ELR (cell line): ENCODE measurements at places on chromosomes 12 and 14.

GRCh38 chr12:110289044-110289710, 8.1 kb downstream of the ATP2A2 start:
- DNase-seq, result no peak

DNA sequence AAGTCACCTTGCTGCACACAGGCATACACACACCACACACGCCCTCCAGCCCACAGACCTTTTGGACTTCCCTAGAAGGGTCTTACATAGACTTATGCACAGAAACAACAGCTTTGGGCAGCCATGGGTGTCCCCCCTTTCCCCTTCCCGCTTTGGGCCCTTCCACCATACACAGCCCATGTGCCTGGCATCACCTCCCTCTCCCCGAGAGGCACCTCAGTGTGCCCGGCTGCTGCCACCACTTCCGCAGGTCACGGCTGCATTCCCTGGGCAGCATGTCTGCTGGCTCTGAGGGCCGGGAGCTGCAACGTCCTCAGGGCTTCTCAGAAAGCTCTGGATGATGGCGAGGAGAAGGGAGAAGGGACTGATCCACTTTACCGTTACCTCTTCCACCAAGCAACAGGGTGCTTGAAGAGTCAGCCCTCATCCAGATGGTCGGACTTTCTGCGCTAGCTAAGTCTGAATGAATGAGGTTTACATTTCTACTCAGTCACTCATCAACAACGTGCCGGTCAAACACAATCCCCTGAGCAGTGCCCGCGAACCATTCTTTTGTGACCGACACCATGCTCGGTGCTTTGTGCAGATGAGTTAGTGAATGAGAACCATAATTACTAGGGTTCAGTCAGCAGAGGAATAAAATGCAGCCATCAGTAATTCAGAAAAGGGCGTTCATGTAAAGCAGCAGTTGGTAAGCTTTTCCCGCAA, 72.2 kb upstream of the BCL11B start:
- no peak for DNase-seq

DNA sequence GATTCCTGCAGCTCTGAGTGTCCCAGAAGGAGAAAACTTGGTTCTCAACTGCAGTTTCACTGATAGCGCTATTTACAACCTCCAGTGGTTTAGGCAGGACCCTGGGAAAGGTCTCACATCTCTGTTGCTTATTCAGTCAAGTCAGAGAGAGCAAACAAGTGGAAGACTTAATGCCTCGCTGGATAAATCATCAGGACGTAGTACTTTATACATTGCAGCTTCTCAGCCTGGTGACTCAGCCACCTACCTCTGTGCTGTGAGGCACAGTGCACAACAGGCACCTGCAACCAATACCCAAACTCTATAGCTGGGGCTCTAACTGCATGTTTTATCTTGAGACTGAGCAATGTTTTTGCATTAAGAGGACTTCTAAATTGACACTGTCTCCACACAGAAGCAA, 379.2 kb upstream of the OR4E1 start:
- DNase-seq, result no peak

- no peak for DNase-seq
These were observed 28.8 kb downstream of the FERMT2 start for GRCh38 chr14:52922059-52922458.

DNA sequence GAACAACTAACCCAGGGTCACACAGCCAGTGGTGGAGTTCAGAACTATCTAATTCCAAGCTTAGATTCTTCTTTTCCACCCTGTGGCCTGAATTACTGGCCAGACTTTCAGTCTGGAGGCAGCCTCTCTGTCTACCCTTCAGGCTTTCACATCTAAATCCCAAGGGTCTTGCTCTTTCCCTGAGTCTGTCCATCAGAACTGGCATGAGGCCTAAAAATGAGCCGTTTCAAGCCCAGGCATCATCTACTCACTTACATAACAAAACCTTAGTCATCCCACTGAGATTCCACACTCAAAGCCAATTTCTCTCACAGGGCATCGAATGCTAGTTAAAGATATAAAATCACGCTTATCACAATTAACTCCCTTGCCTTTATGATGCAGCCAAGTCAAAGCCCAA, 1.3 kb upstream of the PTGDR start:
- no peak for DNase-seq

GRCh38 chr14:55904086-55904485, 214.1 kb upstream of the PELI2 start:
- DNase-seq, result no peak

DNA sequence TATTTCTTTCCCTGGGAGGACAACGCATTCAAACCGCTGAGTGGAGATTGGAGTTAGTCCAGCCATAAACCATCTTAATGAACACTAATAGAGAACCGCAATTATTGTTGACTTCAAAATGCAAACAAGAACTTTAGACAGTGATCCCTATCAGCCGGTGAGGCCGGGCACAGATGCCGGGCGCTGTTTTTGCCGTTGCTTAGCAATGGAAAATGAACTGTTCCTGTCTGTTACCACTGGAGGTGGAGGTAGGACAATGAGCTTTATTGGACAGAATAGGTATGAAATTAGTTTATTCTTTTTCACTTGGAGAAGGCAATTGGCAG, 216.8 kb downstream of the TTC8 start:
- no peak for DNase-seq

DNA sequence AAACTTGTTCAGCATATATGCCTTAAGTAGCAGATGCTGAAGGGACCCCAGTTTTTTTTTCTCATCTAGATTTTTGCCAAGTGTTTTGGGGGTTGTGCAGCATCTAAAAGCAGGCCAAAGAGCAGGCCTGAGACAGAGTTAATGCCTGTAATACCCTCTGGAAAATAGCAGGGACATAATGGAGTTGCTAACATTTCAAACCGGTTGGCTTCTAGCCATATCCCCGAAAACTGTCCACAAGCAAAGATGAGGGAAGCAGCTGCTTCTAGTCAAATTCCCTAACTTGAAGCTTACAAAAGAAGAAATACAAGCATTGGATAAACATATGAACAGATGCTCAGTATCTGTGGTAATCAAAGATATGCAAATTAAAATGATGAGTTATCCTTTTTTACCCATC, 52.1 kb upstream of the AEBP2 start:
- no peak for DNase-seq

- DNase-seq, result peak; percentile 62
These were observed 32.0 kb downstream of the DCP1B start for GRCh38 chr12:1972260-1972659.

DNA sequence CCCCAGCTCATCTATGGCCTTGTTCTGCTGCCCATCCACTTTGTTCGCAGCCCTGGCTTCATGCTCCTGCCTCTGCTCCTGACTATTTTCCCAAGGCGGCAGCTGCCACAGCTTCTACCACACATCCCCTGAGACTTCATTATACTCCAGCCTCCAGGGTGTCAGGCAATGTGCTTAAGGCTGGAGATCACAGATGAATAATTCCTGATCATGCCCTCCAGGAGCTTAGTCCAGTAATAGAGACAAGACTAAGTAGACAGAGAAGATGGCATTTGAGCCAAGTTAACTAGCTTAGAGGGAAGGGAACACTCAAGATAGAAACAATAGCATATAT, 7.1 kb downstream of the TAPBPL start:
- no peak for DNase-seq

DNA sequence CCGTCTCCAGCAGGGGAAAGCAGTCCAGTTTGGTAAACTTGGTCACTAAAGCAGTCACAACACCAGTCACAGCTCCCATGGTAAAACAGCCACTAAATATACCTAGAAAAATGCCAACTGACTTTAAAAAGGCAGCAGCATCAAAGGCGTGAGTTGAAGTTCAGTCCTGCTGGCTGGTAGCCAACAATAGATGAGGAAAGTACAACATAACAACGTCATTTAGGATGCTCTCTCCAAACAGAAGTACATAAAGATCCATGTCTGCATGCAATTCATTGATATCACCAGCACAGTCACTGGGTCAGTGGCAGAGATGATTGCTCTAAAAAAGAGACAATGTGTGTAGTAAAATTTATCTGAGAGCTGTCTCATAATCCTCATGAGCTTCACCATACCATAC, 59.3 kb upstream of the TMPO start:
- DNase-seq, result no peak

GRCh38 chr14:74636424-74637177, 24.6 kb upstream of the LTBP2 start:
- no peak for DNase-seq

GRCh38 chr12:80364056-80364455, 80.0 kb upstream of the PTPRQ start:
- DNase-seq, result no peak

DNA sequence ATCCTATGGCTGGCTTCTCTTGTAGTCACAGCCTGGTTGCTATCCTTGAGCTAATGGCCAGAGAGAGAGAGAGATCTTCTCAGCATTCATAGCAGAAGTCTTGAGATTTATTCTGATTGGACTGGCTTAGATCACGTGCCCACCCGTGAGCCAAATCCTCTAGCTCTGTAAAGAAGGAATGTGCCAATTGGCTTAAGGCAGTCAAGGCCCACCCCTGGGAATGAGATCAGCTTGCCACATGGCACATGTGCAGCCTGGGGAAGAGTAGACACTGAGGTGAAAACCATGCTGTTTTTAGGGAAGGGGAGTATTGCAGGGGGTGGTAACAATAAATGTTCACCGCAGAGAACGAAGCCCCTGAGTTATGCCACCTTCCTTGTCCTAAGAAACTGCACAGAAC, 36.3 kb downstream of the PLEKHG7 start:
- no peak for DNase-seq

DNA sequence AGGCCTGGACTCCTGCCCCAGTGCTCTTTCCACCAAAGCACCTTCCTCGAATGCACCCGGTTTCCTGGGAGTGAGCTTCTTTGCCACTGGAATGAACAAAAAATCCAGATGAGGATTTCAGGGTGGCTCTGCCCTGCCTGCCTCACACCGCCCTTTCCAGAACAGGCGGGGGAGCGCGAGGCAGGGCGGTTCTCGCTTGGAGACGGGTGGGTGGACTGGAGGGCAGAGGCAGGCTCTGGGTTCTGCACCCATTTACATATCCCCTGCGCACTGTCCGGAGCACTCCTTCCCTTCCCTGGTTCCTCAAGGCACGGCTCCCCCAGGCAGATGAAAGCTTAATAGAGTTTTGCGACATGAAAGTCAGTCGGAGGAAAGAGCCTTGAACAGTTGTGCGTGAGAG, 69.7 kb upstream of the DLK1 start:
- no peak for DNase-seq

GRCh38 chr12:55051197-55051947, 31.6 kb downstream of the NEUROD4 start:
- DNase-seq, result no peak

GRCh38 chr14:36935976-36936678, 236.3 kb downstream of the SLC25A21 start:
- DNase-seq, result no peak

GRCh38 chr14:36241183-36241582, 64.7 kb upstream of the PTCSC3 start:
- no peak for DNase-seq

GRCh38 chr14:95117937-95118721, 39.2 kb downstream of the DICER1 start:
- no peak for DNase-seq

DNA sequence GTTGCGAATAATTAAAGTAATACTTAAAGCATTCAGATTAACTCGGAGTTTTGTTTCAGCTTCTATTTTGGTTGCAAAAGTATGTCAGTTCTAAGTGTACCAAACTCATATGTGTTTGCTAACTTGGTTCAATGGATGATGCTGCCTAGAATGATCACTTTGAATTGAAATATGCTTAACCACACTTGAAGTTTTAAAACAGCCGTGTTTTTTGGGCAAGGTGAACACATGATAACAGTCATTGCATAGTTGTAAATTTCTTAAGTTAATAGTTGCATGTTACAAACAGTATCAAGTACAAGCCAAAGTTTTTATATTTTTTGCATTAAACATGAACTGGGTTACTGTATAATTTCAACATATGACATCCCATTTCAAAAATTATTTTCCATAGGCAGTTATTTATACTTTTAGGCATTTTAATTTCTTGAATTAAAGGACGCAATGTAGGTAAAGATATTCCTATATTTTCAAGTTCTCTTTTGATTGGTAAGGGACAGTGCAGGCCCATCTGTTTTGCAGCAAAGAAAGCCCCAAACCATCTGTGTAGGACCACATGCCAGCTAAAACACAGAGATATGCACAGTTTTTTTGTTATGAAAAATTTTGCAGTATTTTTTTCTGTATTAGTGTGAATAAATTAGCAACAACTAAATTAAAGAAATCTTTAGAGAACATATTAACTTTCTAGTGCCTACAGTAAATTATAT, 575.5 kb downstream of the PRKD1 start:
- no peak for DNase-seq

DNA sequence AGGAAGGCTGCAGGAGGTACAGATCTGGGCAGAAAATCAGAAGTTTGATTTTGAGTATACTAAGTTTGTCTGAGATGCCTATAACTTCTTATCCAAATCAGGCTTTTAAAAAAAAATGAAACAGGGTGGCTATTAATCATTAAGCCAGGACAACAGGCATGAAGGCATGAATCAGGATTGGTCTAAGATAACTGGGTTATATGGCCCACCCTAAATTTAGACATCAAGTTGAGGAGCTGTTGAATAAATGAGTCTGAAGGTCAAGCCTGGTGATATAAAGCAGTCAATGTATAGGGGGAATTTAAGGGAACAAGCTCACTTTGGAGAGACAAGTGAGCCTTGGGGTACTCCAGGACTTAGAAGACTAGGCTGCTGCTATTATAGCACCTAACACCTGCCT, 28.6 kb downstream of the NEK9 start:
- no peak for DNase-seq

- DNase-seq, result no peak
These were observed 26.5 kb upstream of the SMOC1 start for GRCh38 chr14:69852531-69853321.

GRCh38 chr12:120237360-120238171, 28.0 kb downstream of the PXN start:
- DNase-seq, result peak; percentile 85

GRCh38 chr12:111424189-111424792, 18.6 kb downstream of the SH2B3 start:
- no peak for DNase-seq
